Activated CD8-positive, alpha-beta memory T cell treated with anti-CD3 and anti-CD28 coated beads, Interleukin-2, amount 50 U/mL, for 4 hours (primary cell): ENCODE measurements at places on chromosomes 7 and 10.

DNA sequence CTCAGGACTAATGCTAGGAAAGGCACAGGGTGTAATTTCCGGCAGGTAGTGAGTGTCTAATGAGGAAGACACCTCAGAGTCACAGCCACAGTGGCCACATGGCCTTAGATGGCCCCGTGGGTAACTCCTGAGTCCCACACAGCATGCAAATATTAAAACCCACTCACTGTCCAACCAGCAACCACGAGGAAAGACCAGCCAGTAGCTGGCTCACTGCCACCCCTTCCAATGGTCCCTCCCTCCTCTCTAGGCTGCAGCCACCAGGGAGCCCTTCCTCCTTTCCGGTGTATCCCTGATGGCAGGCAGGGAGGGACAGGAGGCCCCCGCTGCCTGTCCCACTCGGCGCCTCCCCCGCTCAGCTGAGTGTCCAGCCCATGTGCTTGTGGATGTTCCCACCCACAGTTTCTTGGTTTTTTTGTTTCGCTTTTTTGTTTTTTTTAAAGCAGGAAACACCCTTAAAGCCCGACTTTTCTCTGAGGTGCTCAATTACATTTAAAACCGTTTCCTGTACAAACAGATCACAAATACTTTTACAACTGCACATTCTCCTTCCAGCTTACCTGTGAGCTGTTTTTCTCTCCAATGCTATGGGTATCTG, 9.2 kb downstream of the BNIP3 start:
- no peak for DNase-seq

DNA sequence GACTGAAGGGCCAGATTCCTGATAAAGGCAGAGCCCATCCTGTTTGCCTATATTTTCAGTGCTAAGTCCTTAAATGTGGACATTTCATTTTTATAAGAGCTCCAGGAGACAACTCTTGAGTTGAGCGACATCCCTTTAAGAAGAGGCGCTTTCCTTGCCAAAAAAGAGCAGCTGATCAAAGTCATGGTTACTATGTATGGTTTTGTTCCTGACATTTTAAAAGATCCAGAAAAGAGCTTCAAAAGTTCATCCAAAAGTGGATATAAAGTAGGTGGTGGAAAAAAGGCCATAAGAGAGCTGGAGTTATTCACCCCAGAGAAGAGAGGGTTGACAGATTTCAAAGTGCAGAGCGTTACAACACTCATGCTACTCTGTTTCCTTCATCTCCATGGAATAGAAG, 36.7 kb downstream of the RHOBTB1 start:
- no peak for DNase-seq

- DNase-seq = no peak
These were observed 13.4 kb upstream of the FIS1 start for GRCh38 chr7:101258243-101258731.

- no peak for DNase-seq
These were observed 242.7 kb upstream of the PRSS1 start for GRCh38 chr7:142506601-142507000.

- DNase-seq = no peak
These were observed 62.4 kb upstream of the WNT16 start for GRCh38 chr7:121266307-121266894.

GRCh38 chr10:89086801-89087521, 96.4 kb downstream of the FAS start:
- DNase-seq = no peak

DNA sequence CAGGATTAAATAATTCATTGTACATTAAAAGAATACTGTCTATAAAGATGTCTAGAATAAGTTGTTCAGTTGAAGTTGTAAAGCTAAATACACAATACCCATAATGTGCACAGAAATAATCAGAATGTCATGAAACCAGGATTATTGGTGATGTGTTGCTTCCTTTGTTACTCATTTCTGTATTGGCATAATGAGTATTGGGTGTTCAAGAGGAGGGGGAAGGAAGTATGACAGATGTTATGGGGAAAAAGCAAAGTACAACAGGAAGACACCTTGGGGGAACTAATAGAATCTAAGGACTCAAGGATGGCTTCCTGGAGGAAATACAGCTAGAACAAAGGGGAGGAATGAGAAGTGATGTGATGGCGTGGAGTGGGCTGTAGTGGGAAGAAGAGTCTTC, 15.0 kb downstream of the ANKRD1 start:
- no peak for DNase-seq
